Stimulated activated CD8-positive, alpha-beta memory T cell treated with anti-CD3 and anti-CD28 coated beads, Interleukin-2, amount 100 ng/mL, for 48 hours (primary cell): ENCODE measurements at places on chromosomes 5 and 9.

DNA sequence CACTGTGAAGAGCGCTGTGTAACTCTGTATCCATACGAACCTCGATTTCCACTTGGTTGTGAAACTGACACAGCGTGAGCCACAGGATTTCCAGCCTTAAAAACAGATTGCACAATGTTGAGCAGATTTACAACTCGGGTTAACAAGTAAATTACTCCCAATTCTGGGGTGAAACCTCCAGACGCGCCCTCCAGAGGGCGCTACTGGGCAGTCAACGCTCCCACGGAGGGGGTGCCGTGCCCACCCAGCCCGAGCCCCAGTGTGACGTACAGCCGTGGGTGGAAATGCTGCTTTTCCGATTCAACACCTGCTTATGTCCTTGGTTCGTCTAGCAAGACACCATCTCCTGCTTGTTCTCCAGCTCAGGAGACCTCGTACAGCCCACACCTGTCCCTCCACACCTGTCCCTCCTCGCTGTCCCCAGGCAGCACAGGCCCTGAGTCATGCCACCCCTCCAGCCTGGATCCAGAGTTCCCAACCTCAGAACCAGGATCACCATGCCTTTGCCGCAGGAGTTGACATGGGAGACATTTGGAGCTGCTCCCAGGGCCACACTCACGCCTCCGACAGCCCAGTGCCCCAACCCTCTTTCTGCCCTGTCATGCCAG is 34.4 kb upstream of the SLC6A3 start:
- DNase-seq, result no peak

DNA sequence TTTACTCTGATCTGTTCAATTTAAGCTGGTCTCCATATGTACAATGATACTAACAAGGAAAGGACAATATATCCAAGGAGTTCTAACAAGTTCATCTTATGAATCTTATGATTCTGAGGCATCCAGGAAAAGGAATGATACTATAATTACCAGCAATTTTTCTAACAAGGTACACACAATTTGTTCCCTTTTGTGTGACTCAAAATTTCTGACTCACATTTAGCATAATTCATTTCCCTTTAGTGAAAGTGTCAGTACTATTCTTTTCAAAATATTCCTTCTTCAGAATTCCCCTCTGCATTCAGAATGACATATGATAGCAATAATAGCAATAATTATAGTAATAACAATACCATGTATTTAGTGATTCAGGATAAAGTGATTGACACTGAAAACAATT is 594.8 kb downstream of the DMRTA1 start:
- DNase-seq, result no peak

DNA sequence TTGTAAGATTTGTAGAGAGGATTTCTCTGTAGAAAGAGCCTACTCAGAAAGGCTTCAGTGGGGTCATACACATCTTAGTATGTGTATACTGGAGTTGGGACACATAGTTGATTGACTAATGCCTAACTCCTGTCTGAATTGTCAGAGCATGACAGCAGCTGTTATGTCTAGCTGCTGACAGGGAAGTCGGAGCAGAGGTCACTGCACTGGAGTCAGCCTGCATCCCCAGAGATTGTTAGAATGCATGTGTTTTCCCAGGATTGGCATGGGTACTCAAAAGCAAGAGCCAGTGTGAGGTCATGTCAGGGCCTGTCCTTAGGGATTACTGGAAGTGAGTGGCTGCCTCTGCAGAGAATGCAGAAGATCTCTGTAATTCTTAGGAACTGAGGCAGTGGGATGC is 82.7 kb downstream of the ITGA1 start:
- no peak for DNase-seq

DNA sequence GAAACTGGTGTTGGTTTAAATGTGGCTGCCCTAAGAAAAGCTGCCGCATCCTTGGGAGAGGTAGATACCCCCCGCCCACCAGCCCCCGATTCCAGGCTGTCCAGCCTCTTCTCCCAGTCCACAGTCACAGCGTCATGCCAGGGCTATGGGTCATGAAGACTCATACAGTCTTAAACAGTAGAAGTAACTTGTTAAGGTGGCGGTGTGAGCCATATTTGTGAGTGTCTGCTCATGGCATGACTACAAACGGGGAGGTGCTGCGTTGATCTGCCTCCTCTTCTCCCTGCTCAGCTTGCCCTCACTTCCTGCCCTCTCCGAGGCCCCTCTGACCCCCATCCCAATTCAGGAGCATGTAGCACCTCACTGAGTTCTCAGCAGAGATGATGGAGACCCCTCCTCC is 20.8 kb downstream of the FGD3 start:
- DNase-seq, result no peak

- DNase-seq, result no peak
Measured at GRCh38 chr9:115118879-115119218, 892 bp upstream of the TNC start.

DNA sequence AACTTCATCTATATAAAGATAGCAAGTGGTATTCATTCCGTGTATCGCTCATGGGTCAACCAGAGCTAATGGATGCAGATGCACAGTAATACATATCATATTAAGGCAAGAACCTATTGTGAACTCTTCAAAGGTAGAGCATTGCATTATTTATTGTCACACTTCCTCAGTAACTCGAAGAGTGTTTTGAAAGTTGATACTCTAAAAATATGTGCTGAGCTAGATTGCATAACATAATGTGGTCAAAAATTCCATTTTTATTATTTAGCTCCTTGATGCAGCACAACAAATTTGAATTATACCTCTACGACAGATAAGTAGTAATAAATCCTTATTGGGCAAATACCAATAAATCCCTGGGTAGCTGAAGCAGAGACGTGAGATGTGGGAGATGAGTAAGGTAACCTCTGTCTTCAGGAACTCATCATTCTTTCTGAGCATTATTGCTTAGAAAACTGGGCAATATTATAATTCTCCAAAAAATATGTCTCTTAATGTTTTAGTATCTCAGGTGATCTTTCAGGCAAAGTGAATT is 70.3 kb downstream of the CDH18 start:
- DNase-seq, result no peak

- DNase-seq, result peak; percentile 26
Measured at GRCh38 chr9:136339173-136339957, 12.0 kb downstream of the GPSM1 start.

GRCh38 chr5:69493396-69494133 is 975 bp downstream of the OCLN start:
- DNase-seq, result peak; percentile 1

DNA sequence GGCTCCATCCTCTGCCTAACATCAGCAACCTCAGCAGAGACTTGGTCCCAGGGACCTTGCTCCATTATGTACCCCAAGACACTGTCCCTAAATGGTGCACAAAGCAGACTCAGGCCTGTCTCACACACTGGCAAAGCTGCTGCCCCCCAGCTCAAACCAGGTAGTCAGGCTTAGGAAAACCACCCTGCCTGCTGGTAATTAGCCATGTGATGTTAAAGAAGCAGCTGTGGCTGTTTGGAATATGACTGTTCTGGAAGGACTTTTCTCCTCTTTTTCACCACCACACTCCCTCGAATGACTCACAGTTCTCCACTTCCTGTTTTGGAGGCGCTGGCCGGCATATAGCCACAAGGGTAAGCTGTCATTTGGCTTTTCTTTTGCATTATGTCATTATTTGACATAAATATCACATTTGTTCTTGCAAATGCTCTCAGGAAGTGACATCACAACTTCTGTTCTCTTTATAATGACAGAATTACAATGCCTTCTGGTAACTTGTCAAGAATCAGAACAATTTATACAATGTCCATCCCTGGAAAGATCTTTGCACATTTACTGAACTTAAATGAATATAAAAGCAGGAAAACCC is 113.9 kb downstream of the SUSD1 start:
- DNase-seq, result no peak

- DNase-seq, result no peak
Measured at GRCh38 chr5:59143926-59144333, 561.1 kb downstream of the RAB3C start.

GRCh38 chr5:110032376-110032775 is 342.6 kb downstream of the MAN2A1 start:
- DNase-seq, result no peak

GRCh38 chr5:79619854-79620253 is 7.6 kb downstream of the TENT2 start:
- DNase-seq, result no peak

- no peak for DNase-seq
Measured at GRCh38 chr5:54547711-54548250, 30.2 kb downstream of the SNX18 start.

DNA sequence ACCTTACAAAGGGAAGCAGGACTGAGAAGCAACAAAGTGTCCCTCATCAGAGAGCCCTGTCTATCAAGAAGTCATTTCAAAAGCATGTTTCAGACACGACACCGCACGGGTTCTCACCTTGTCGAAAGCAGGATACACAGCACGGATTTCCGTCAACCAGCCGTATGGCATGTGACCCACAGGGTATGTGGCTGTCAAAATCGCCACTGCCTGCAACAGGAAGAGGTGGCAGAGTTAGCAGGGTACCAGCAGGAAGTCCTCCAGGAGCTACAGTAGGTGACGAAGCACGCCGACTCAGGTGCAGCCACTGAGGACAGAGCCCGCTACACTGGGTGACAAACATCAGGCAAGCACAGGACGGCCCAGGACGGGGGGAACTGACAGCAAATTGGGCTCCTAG is 81.2 kb downstream of the OTULIN start:
- no peak for DNase-seq

DNA sequence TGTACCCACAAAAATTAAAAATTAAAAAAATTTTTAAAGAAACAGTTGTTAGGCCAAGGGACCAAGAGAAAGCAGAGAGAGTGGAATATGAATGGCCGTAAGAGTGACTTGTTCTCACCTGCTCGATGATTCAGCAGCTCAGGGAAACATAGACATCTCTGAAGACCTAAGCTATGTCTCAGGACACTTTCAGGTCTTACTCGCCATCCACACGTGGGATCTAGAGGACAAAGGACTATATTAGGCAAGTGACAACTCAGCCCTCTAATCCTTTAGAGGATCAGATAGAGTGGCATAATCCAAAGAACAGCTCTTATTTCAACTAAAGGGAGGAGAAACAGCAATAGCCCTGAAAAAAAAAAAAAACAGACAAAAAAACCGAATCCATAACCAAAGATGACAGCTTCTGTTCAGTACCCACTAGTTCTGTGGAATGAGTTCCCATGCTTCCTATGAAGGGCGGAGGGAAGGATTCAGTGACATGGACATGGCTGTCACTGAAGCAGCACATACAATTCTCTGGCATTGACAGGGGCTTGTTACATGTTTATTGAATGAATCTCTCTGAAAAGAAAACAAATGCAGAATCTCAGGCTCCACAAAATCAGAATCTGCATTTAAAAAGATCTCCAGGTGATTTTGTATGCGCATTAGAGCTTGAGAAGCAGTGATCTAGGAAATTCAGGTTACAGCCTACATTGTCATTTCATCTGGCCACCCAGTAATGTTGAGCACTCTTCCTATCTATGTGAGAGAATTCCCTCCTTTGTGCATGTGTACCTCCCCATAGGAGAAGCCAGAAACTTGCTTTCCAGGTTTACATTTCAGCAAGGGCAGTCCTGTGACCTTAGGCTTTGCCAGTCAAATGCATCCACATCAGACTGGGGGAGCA is 96.0 kb downstream of the KIAA1958 start:
- no peak for DNase-seq

- no peak for DNase-seq
Measured at GRCh38 chr5:35908228-35908627, 30.2 kb downstream of the CAPSL start.

DNA sequence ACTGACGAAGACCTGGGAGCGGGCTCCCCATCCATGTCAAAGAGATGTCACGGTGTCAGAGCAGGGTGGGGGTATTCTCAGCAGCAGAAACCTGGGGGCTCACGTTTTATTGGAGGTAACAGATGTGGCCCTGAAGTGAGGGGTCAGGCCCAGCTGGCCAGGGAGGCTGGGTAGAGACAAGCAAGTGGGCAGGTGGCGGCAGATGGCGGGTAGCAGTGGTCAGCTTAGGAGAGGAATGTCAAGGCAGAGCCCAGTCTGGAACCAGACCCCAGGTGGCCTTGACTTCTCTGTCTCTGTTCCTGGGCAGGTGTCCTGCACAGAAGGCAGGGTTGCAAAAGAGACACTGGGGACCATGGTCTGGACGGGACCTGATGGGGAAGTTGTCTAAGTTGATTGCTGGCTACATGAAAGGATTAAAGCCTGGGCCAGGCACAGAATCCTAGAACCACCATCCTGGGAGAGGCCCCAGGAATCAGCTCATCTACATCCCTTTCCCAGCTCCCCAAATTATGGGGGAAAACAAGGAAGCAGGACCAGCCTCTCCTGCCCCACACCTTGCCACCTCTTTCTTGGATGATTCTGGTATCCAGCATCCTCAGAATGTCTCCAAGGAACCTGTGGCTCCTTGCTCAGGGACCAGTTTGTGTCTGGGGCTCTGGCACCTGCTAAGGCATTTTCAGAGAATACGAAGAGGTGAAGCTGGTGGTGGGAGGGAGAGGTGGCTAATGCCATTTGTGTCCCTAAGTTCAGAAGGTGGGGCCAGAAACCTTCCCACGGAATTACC is 72.5 kb downstream of the AMBP start:
- no peak for DNase-seq

GRCh38 chr5:111656580-111656979 is 100.4 kb downstream of the NREP start:
- no peak for DNase-seq
